ENCODE measurements at places on chromosomes 1 and 21.
A peak's percentile ranks its signal among the peaks of the same experiment; 100 is the strongest.

DNA sequence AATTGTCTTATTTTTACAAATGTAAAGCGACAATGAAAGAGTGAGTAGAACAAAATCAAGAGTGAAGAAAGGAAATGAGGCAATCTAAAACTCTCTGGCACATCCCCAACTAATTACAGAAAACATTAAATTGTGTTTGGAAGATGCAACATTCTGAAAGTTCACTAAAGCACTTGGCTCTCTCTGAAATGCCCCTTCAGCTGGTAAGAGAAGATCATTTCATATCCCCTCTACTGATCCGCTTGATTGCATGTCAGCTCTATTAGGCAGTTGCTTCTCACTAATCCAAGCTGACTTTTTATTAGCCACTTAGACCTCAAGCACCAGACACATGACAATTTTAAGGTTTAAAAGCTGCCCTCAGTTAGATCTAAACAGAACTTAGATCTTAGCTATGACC, 262.8 kb upstream of the PRMT6 start:
- no peak for DNase-seq

DNA sequence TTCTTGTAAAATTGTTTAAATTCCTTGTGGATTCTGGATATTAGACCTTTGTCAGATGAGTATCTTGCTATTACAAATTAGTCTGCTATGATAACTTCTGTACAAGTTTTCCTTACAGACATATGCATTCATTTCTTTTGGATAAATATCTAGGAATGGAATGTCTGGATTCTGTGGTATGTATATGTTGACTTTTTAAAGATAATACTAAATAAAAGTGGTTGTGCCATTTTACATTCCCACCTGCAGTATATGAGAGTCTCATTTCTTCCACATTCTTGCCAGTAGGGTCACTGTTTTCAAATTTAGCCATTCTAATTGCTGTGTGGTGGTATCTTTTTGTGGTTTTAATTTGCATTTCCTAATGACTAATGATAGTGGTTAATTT, 53.9 kb downstream of the SYDE2 start:
- DNase-seq: no peak

- DNase-seq: no peak
These were observed 172.2 kb downstream of the RASAL2 start for GRCh38 chr1:178266113-178266512.

GRCh38 chr1:32870615-32871363, at the start of gene FNDC5:
FNDC5 (minus strand) TSS chr1:32870912.
- DNase-seq: peak; percentile 37

- DNase-seq: no peak
These were observed 39.6 kb upstream of the RXRG start for GRCh38 chr1:165484532-165484931.

GRCh38 chr1:168913711-168914463, 184.9 kb upstream of the DPT start:
- no peak for DNase-seq

GRCh38 chr1:212301580-212301979, 16.4 kb downstream of the PPP2R5A start:
- no peak for DNase-seq

DNA sequence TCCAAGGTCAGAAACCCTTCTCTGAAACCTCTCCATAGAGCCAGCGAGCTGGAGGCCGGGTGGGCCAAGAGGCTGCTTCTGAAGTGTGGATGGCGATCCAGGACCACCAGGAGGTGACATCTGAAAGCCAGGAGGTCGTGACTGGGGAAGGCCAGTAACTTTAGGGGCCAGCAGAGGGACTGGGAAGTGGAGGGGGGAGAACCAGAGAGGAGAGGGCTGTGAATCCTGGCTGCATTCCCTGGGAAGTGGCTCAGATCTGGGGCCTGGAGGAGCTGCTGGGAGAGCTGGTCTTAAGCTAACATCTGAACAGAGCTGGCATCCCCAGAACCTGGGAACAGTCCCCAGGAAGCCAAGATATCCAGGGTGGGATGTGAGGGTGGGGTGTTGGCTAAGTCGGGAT, 11.3 kb upstream of the EPHA8 start:
- DNase-seq: no peak

DNA sequence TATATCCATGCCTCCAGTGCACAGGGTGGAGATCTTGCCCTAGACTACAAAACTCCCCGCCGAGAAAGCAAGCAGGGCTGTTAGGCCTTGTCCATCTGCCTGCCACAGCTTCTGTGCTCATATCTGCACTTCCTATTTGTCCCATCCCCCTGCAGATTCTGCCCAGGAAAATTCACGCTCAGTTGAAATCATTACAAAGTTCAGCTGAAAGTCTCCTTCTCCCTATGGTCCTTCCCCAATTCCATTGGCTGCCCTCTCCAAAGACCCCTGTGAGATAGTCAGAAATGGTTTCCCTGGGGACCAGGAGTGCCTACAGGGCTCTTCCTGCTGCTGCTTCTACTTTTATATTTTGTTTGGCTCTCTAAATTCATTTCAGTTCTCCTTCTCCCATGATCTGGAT, 63.2 kb downstream of the DTL start:
- no peak for DNase-seq

DNA sequence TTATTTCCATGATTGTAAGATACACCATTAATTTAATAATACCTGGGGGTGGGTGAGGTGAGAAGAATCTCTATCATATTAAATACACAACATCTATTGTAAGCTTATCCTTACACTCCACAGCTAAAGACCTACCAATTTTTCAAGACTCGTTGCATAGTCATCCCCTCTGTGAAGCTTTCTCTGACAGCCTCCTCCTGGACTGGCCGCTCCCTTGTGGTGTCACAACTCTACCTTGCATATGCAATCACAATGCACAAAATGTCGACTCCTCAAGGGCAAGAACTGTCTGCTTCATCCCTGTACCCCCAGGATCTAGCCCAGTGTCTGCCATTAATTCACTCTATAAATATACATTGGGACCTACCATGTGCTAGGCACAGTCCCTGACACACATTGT, 2.4 kb upstream of the PTGFRN start:
- DNase-seq: no peak

- no peak for DNase-seq
These were observed 4.8 kb downstream of the RCAN3 start for GRCh38 chr1:24507405-24507804.

GRCh38 chr1:96649301-96649700, 72.3 kb upstream of the PTBP2 start:
- no peak for DNase-seq

DNA sequence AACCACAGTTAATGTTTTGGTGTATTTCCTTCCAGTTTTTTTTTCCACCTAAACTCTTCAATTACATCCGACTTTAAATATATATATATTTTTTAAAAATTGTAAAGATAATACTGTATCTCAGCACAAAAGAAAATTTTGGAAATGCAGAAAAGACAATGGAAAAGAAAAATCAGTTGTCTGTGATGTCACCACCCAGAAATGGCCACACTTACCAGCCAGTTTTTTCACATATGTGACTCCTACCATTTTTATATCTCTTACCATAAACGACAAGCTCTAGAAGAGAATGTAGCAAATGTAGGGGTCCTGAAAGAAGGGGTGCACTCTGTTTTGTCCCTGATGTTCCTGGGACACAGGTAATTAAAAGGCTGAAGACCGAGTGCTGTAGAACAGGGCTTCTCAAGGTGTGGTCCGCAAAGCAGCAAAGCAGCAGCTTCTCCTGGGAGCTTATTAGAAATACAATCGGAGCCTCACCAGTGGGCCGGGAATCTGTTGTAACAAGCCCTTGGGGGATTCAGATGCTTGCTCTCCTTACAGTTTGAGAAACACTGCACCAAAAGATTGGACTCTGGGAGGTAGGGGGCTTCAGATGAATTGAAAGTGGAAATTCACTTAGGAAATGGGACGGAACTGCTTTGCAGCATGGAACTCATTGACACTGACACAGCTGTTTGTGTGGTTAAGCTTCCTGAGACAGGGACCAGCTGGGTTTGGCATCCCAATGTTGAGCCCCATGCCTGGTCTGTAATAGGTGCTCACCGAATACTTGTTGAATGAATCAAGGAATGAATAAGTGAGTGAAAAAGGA, 44.1 kb downstream of the ALPL start:
- DNase-seq: no peak

- no peak for DNase-seq
These were observed 25.5 kb downstream of the RGL1 start for GRCh38 chr1:183830389-183830788.

- no peak for DNase-seq
These were observed 32.7 kb downstream of the FHAD1 start for GRCh38 chr1:15279576-15280230.

DNA sequence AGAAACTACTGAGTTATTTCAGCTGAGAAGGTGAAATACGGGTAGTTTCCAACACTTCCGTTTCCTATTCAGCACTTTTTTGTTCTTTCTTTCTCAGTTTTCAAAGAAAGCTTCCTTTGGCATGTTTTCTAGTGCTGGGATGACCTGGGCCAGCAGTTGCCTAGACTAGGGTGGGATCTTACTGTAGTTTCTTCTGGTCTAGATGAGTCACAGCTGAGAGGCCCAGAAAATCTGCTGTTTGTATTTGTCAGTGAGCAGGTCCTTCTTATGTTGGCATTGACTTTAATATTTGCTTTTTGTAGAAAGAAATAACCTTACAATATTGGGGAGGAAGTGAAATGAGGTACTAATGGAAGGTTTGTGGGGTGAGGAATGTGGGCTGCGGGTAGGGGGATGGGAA, 22.2 kb downstream of the C1orf21 start:
- DNase-seq: no peak

GRCh38 chr1:68890736-68891135, 393.9 kb upstream of the DEPDC1 start:
- no peak for DNase-seq

DNA sequence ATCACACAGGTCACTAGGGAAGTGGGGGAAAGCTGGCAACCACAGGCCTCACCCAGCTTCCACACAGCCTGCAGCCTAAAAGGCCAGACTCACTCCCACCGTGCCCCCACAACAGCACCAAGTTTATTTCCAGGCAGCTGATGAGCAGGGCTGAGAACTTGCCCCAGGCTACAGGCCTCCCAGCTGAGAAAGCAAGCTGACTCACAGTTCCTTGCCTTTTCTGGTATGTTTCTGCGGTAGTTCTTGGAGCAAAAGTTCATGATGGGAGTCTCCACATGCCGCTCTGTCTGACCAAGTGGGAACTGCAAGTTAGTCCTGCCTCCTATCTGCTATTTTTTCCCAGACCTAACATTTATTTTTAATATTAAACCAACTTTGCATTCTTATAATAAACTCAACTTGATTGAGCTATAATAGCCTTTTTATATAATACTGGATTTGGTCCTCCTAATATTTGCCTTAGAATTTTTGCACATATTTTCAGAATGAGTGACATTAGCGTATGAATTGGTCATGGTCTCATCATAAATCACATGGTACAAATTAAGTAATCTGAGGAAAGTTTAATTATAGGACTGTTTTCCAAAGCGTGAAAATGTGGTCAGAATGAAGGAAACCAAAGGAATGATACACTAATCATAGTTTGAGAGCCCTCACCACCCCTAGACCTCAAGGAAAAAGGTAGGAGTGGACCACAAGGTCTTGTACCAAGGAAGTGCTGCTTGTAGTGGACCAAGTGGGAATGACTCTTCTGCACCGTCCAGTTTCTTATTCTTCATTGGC, 30.7 kb downstream of the RPAP2 start:
- DNase-seq: no peak

DNA sequence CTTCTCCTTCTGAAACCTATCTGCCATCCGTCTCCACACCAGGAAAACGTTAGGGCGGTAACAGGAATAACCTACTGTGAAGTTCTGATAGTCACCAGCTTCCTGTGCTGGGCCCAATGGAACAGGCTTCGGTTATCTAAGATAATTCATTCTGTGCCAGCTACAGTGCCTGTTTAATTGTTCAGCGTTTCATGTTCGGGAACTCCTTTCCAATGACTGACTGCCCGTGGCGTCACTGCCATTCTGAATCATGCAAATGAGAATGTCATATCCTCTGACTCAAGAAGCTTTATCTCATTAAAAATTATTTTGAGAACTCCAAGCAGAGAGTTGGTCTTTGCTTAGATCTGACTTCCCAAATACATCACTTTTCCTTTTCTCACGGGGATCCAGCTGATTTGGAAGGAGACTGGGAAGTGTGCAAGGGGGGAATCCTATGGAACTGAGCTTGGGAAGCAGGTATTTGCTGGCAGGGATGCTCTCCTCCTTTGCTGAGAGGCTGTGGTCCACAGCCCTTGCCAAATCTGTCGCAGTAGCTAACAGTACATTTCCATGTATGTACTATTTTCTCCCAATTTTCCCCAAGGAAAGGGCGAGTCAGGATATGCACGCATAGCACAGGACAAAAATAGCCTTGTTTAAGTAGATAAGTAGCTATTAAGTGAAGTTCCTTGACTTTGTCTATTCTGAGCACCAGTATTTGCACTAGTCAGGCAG, 358.7 kb downstream of the LTN1 start:
- no peak for DNase-seq

DNA sequence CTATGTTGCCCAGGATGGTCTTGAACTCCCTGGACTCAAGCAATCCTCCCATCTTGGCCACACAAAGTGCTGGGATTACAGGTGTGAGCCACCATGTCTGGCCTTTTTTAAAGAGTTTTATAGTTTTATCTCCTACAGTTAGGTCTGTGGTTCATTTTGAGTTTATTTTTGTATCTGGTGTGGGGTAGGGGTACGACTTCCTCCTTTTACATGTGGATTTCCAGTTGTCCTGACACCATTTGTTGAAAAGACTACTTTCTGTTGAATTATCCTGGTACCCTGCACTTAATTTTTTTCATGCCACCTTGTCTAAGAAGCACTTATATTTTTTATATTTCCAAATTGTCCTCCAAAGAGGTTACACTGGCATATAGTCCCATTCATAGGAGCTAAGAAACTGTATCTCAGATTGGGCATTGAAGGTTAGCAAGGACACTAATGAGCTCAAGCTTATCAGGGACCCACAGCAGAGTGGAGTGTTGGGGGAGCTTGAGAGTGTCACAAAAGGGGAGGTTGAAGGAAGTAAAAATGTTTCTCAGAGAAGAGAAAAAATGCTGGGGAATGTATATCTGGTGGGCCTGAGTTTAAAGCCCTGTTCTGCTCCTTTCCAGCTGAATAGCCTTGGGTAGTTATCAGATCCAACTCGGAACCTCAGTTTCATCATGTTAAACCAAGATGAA, 23.4 kb upstream of the MEF2D start:
- no peak for DNase-seq

GRCh38 chr21:38925923-38926322, 120.2 kb downstream of the ETS2 start:
- no peak for DNase-seq

GRCh38 chr1:174157157-174157806, 2.0 kb upstream of the RABGAP1L start:
- no peak for DNase-seq

DNA sequence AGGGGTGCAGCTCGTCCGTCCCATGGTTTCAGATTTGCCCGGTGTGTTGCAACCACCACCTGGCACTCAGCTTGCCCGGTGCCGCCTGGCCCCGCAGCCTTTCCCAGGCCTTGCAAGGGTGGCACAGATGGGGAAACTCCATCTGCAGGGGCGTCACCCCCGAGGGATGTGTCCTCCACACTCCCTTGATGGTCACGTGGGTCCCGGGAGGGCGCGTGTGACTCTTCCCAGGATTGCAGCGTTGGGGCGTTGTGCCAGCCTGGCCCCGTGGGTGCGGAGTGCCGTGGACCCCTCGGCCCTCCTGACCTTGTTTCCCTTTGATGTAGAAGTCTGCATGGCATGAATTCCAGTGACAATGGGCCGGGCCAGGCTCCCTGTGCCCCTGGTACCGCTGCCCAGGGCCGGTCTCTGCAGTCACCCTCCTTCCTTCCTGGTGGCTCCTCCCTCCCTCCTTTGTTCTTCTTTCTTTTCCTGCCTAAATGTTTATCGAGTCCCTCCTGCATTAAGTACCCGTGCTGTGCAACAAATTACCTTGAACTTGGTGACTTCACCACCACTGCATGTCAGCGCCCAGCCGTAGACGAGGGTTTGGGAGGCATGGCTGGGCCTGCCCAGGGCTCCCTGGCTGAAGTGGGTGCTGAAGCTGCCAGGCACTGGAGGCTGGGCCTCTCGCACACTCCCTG, 22.9 kb downstream of the RRP1 start:
- DNase-seq: peak; percentile 79
